ENCODE measurements at places on chromosomes 6 and 20.

DNA sequence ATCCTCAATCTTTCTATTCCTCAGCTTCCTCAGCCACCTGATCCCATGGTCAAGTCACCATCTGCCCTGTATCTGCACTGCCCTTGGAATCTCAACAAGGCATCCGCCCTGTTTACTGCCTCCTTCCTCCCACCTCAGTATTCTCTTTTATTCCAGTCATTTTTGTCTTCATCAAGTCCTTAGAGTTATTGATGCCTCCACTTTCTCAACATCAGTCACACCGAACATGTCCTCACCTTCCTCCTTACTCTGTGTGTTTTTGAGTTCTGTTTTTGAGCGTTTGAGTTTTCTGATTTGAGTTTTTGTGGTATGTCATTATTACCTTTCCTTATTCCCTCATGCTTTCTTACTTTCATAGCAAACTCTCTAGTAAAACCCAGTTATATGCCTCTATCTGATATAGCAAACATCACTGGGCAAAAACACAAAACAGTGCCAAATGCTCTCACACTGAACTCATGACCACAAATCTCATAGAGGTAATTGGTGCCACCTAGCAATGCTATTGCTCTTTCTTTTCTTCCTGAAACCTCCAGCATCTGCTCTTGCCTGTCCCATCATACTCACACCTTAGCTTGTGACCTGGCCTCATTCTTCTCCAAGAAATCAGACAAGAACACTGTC, 11.8 kb upstream of the GNRH2 start:
- no peak for DNase-seq

- no peak for DNase-seq
Measured at GRCh38 chr20:50475681-50476292, 34.4 kb upstream of the PTPN1 start.

DNA sequence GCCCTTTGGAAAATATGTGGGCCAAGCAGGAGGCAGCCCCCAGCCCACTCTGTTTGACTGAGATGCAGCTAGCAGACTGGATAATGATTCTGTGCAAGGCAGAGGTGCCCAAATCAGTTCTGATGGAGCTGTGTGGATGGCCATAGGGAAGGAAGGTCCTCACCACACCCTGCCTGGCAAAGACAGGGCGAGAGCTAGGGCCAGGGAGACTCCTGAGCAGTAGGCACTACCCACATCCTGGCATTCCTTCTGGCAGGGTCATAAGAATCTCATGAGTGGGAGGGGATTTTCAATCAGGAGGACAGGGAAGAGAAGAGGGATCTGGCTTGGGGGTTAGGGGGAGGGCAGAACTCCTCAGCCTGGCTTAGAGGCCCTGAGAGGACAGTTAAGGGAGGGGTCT, 18.6 kb upstream of the TREM2 start:
- DNase-seq = no peak

- no peak for DNase-seq
Measured at GRCh38 chr6:111306104-111306888, 176.7 kb downstream of the REV3L start.

DNA sequence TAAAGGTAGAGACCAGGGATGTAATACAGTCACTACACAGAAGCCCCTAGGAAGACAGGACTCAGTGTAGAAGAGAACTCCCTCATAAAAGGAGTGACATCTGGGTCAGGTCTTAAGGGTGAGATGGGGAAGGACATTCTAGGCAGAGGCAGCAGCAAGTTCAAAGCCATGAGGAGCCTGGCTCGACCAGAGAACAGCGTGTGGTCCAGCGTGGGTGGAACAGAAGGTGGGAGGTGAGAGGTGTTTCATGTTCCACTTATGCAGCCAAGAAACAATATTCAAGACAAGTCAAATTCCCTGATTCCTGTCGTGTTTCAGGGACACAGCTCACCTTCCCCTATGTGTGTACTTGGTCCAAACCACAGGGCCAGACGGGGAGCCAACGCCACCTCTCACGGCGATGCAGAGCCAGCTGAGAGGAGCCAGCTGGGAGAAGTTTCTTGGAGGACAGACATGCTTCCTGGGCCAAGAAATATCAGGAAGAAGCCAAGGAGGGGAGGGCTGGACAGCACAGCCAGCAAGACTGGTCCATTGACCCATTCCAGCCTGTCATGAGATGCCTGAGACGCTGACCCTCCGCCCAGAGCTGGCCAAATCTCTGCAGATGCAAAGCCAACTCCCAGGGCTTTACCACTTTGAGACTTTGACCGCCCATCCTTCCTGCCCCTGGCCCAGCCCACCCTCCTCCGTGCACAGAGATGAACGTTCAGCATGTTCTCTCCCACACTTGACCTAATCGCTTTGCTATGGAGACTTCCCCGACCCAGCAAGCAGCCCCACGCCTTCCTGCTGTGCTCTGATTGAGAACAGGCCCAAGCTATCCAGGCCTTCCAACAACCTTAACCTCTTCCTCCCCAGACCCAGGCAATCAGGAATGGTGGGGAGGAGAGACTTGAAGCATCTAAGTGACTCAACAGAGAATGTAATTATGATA, 113.8 kb downstream of the PRND start:
- no peak for DNase-seq

GRCh38 chr20:45100563-45101245, at the start of gene KCNS1:
TSS of gene KCNS1 (minus strand) at chr20:45101127. CDS start at chr20:45099236, 1,891 bp downstream.
- no peak for DNase-seq

- no peak for DNase-seq
Measured at GRCh38 chr20:45924391-45925261, 9.9 kb upstream of the PCIF1 start.

DNA sequence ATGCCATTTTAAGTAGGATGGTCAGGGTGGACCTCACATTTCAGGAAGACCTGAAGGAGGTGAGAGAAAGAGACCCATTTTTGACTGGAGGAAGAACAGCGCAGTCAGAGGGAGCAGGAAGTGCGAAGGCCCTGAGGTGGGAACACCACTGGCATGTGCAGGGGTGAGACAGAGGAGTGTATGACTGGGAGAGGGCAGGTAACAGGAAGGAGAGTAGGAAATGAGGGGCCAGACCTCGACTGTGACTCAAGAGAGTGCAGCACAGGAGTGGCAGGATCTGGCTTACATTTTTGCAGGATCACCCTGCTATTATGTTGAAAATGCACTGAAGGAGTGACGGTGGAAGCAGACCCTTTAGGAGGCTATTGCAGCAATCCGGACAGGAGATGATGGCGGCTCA, 117.7 kb upstream of the CDYL start:
- no peak for DNase-seq

- no peak for DNase-seq
Measured at GRCh38 chr6:149503872-149504271, 19.1 kb upstream of the ZC3H12D start.

DNA sequence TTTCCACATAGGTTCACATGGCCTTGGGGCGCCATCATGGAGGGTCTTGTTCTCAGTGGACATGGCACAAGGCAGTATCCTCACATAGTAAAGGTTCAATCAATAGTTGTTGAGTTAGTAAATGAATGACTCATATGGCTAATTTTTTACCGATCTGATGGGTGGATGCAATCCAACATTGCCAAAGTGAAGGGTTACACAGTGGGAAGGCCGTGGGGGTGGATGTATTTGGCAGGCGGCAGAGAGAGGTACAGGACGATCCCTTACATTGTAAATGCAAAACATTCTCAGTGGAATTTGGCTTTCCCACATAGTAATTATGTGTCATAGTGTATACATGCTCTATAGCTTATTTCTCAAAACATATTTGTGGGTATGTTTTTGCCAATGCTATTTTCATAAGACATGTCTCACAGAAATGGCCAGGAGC, 21.0 kb upstream of the PDE7B start:
- no peak for DNase-seq

DNA sequence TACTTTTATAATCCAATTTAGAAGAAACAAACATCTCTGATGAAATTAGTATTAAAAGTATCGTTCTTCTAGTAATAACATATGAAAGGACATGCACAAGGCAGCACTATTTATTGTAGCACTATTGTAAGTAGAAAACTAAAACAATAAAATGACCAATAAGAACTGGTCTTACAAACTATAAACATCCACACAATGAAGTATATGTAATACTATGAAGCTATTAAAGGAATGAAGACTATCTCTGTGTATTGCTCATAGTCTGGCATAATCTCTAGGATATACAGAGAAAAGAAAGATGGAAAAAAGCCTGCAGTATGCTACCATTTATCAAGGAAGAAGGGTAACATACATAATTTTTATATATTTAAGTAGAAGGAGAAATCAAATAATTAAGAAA, 16.7 kb downstream of the LCA5 start:
- DNase-seq = no peak

GRCh38 chr6:107488875-107489635, 862 bp upstream of the SOBP start:
- no peak for DNase-seq

GRCh38 chr20:24781418-24781980, 167.6 kb upstream of the CST7 start:
- no peak for DNase-seq

- no peak for DNase-seq
Measured at GRCh38 chr6:107102414-107102805, 12.9 kb downstream of the BEND3 start.

- DNase-seq = no peak
Measured at GRCh38 chr20:13883425-13883824, 98.6 kb downstream of the NDUFAF5 start.

DNA sequence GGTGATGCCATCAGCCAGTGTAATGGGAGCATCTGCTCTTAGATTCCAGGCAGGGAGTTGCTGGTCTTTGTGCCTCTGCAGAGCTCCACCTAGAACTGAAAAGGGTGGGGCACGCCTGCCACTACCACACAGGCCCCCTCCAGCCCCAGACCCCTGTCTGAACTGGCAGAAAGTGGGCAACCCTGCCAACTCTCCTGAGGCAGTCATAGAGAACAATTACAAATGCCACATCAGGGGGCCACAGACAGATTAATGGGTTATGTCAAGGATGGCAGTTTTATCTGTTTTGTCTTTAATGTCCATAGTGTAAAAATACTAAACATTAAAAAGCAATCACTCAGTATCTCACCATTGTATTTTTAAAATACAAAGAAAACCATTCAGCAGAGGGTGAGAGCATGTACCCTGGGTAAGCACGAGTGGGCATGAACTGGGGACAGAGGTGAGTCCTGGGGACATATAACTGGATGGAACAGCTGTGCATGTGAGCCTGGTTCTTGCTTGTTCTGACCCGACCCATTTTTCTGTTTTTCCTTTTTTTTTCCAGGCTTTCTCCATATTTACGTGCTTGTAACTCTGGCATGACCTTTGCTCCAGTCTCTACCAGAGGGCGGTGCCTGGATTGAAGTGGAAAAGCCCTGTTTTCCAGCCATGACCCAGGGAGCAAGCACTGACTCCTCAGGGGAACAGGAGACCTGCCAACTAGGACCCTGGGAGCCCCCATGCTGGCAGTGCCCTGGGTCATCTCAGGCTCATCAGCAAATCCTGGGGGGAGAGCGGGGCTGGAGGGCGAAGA, 8.2 kb downstream of the TRAF3IP2 start:
- DNase-seq = no peak

DNA sequence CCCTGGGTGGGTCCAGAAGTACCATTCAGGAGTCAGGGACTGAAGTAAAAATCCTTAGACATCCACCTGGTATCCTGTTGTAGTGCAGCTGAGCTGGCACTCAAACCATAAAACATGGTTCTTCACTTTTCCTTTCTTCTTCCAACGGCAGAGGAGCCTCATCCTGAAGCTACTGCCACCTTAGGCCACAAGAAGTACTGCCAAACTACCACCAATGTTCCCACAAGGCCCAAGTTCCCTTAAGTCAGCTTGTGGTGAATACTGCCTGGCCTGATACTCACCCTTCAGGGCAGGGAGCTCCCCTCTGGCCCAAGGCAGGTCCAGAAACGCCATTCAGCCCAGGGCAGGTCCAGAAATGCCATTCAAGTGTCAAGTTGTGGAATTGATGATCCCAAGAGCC, 1053.4 kb upstream of the CITED2 start:
- no peak for DNase-seq

DNA sequence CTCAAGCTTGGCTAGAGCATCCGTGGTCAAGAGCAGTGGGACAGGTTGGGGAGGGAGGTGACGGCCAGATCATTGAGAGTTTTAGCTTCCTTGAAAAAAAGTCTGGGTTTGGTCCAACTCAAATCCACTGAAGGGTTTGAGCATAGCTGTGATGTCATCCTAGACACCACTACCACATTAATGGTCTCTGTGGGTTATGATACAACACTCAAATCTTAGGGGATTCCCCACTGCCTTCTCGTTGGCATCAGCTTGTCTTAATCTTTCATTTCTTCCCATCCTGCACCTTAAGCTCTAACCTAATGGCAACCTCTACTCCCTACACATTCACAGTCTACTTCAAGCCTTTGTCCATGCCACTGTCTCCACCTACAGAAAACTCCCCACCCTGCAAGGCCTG, 77.3 kb downstream of the BMP6 start:
- DNase-seq = no peak
